ENCODE measurements at places on chromosomes 2 and 18. TPM values are rescaled to one million over a fixed set of nuclear protein-coding genes. Genes with fewer than 3 reads are reported as not detected.

- no peak for DNase-seq
- H3K4me1 ChIP-seq = no peaks in the 10 kb centered on the region
- H3K36me3 ChIP-seq = peaks cover 10% of the 10 kb centered on the region
- no peak overlapping the region for H3K27ac ChIP-seq
Measured at GRCh38 chr2:69505710-69506109, 68.5 kb upstream of the NFU1 start.

GRCh38 chr18:59311631-59312030 is 6.8 kb downstream of the CPLX4 start:
- no peaks in the 10 kb centered on the region for H3K4me1 ChIP-seq
- no peak overlapping the region for H3K27ac ChIP-seq
- H3K4me3 ChIP-seq = no peak overlapping the region
- H3K27me3 ChIP-seq = no peaks in the 10 kb centered on the region
- H3K36me3 ChIP-seq = no peaks in the 10 kb centered on the region

DNA sequence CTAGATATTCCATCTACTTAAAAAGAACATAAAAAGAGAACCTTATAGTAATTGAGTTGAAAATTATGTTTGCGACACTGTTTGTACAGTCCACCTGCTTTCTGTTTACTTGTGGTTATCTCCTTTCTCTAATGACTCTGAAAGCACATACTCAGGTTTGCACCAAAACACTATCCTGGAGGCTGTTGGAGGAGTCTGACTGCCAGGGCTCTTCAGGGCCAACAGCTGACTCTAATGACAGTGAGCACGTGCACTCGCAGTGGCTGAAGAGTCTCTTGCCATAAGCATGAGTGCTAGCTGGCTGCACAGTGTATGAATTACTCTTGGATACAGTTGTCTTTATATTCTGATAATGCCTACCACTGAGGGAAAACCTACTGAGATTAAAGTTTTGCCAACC is 16.7 kb upstream of the GLS start:
- H3K27ac ChIP-seq = peak overlapping the region; percentile 22
- no peak overlapping the region for H3K4me3 ChIP-seq
- no peaks in the 10 kb centered on the region for H3K36me3 ChIP-seq
- H3K4me1 ChIP-seq = peaks cover 12% of the 10 kb centered on the region

The DOK6 gene
- 6.3 TPM for total RNA-seq

GRCh38 chr18:8493141-8493540 is 116.1 kb upstream of the RAB12 start:
- no peaks in the 10 kb centered on the region for H3K27me3 ChIP-seq
- H3K4me1 ChIP-seq = no peaks in the 10 kb centered on the region

DNA sequence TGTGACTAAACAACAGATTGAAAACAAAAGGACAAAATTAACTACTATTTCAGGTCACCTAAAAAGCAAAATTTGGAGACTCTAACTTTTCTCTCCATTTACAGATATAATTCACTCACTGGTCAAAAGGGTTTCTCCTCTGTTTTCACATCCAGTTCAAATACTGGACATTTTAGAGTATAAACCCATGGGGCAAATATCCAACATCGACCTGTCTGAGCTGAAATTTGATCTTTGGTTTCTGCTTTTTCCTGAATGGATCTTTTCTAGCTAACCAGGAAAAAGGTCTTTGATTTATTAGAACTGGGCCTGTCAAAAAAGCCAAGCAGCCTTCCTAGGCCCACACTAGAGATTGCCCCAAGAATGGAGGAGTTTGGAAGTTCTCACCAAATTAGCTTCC is 69.3 kb upstream of the SATB2 start:
- H3K27ac ChIP-seq = no peak overlapping the region
- H3K4me3 ChIP-seq = no peak overlapping the region
- H3K4me1 ChIP-seq = no peaks in the 10 kb centered on the region
- no peaks in the 10 kb centered on the region for H3K36me3 ChIP-seq
- H3K27me3 ChIP-seq = peaks cover 1% of the 10 kb centered on the region

GRCh38 chr2:240348522-240348921 is 86.9 kb upstream of the GPC1 start:
- no peak overlapping the region for H3K4me3 ChIP-seq
- no peaks in the 10 kb centered on the region for H3K36me3 ChIP-seq
- H3K27ac ChIP-seq = no peak overlapping the region
- no peaks in the 10 kb centered on the region for H3K4me1 ChIP-seq
- H3K27me3 ChIP-seq = no peaks in the 10 kb centered on the region
- DNase-seq = no peak

DNA sequence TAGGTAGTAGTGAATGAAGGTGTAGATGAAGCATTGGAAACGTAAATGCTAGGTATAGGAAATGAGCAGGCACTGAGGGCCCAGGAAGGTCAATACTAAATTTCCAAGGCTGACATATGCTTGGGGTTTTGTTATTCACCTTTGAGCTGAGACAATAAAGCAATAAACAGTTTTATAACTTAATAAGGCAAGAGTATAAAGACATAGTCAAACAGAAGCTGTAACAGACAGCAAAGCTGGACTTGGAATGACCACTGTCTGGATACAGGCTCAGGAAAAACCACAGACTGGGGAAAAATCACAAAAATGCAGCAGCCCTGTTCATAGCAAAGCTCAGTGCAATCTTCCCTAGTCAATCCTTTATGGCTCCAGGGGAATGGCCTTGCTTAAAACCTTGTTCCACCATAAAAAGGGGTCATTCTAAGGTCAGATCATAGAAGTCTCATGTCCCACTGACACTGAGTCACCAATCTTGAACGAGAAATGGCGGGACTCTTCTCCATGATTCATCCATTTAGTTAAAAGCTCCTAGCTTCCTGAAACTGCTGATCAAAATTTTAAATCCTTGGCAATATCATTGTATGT is 493.3 kb downstream of the CMPK2 start:
- H3K27ac ChIP-seq = no peak overlapping the region
- no peaks in the 10 kb centered on the region for H3K27me3 ChIP-seq
- no peak overlapping the region for H3K4me3 ChIP-seq
- no peak for DNase-seq
- H3K36me3 ChIP-seq = no peaks in the 10 kb centered on the region

The C2orf72 gene
- 0.15 TPM for total RNA-seq

- no peaks in the 10 kb centered on the region for H3K36me3 ChIP-seq
- DNase-seq = no peak
- no peaks in the 10 kb centered on the region for H3K4me1 ChIP-seq
- H3K27ac ChIP-seq = no peak overlapping the region
- no peak overlapping the region for H3K4me3 ChIP-seq
Measured at GRCh38 chr2:44533508-44533907, 171.8 kb downstream of the CAMKMT start.

GRCh38 chr2:182436252-182436651 is 9.4 kb upstream of the PDE1A start:
- H3K27ac ChIP-seq = no peak overlapping the region
- H3K36me3 ChIP-seq = no peaks in the 10 kb centered on the region
- DNase-seq = no peak
- H3K4me1 ChIP-seq = no peaks in the 10 kb centered on the region

DNA sequence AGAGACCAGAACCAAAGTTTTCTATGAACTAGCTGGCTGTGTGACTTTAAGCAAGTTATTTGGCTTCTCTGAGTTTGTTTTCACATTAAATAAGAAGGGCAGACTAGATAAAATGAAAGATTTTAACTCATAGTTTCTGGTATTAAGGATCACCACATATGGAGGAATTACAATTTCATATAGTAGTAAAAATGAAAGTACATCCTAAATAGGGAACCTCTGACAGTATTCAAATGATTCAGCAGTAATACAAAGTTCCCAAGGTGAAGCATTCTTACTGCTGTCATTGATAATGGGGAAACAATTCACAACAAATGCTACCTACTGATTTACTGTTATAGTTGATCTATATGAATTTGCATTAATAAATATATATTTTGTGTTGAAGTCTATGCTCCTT is 170.3 kb upstream of the VRK2 start:
- no peak for DNase-seq
- H3K36me3 ChIP-seq = no peaks in the 10 kb centered on the region
- no peak overlapping the region for H3K4me3 ChIP-seq
- H3K4me1 ChIP-seq = no peaks in the 10 kb centered on the region
- H3K27ac ChIP-seq = no peak overlapping the region

DNA sequence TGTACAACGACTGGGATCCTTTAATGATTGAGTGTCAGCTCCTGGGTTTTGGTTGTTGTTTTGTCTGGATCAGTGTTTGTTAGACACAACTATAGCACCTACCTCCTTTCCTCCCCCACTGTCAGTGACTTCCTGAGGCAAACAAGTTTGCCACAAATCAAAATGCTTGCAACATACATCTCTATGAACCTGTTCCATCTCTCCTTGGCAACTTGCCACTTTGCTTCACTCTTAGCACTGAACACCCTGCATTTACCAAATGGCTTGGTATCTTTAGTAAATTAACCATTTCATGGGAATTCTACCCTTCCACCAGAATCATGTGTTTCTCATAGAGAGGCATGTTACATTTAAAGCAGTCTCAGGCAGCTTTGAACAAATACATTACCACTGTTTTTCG is 301.1 kb upstream of the TANK start:
- H3K27ac ChIP-seq = no peak overlapping the region
- H3K27me3 ChIP-seq = no peaks in the 10 kb centered on the region
- H3K4me3 ChIP-seq = no peak overlapping the region
- H3K4me1 ChIP-seq = no peaks in the 10 kb centered on the region
- no peaks in the 10 kb centered on the region for H3K36me3 ChIP-seq

- no peaks in the 10 kb centered on the region for H3K36me3 ChIP-seq
- H3K4me3 ChIP-seq = no peak overlapping the region
- H3K27ac ChIP-seq = no peak overlapping the region
Measured at GRCh38 chr2:235026649-235027557, 75.1 kb downstream of the SH3BP4 start.

- no peak for DNase-seq
- H3K27me3 ChIP-seq = no peaks in the 10 kb centered on the region
- no peaks in the 10 kb centered on the region for H3K36me3 ChIP-seq
- no peaks in the 10 kb centered on the region for H3K4me1 ChIP-seq
- no peak overlapping the region for H3K4me3 ChIP-seq
- no peak overlapping the region for H3K27ac ChIP-seq
Measured at GRCh38 chr2:46519265-46519664, 39.9 kb downstream of the TMEM247 start.

The VWC2L gene
- not detected for total RNA-seq

DNA sequence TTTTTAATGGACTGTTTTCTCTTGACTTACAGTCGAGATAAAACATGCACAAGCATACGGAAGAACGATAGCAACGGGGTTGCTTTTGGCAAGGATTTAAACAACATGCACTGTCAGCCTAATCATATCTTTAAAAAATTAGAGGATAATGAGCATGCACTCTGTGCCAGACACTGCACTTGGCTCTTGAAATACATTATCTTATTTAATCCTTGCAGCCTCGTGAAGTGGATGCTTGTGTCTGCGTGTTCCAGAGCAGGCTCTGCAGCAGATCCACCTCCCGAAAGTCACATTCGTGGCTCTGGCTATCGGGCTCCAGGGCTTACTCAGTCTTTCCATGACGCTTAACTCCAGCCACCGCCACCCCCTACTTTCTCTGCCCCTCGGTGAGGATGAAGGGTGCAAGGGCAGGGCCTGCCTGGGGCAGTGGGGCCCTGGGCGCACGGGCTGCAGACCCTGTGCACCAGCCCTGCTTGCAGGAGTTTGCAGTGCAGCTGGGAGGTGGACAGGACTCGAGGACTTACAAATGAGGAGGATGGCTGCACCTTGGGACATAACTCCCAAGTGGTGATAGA is 61.7 kb downstream of the ACKR3 start:
- no peaks in the 10 kb centered on the region for H3K36me3 ChIP-seq
- H3K4me1 ChIP-seq = no peaks in the 10 kb centered on the region
- peak; percentile 76 for DNase-seq
- no peak overlapping the region for H3K4me3 ChIP-seq
- H3K27ac ChIP-seq = no peak overlapping the region

- H3K4me1 ChIP-seq = no peaks in the 10 kb centered on the region
- H3K27ac ChIP-seq = no peak overlapping the region
- H3K27me3 ChIP-seq = no peaks in the 10 kb centered on the region
- H3K36me3 ChIP-seq = no peaks in the 10 kb centered on the region
Measured at GRCh38 chr2:238277695-238278094, 10.7 kb downstream of the PER2 start.

DNA sequence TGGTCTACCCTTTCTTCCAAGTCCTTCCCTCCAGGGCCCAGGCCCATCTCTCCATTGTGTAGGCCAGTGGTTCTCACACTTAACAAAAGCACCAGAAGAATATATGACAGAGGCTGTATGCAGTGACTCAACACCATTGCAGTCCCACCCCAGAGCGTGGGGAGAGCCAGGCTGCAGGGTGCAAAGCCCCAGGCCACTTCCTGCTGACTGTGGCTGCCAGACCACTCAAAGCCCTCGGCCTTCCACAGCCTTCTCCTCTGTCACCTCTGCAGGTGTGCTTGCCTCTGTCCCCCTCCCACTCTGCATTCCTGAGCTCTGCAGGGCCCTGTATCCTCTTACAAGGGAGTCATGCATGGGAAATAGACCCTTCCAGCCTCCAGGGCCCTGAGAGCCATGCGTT is 40.4 kb upstream of the ARHGEF4 start:
- H3K36me3 ChIP-seq = no peaks in the 10 kb centered on the region
- no peaks in the 10 kb centered on the region for H3K4me1 ChIP-seq
- H3K4me3 ChIP-seq = no peak overlapping the region
- H3K27ac ChIP-seq = no peak overlapping the region

The NTSR2 gene
- total RNA-seq = not detected

The FSHR gene
- total RNA-seq = not detected

DNA sequence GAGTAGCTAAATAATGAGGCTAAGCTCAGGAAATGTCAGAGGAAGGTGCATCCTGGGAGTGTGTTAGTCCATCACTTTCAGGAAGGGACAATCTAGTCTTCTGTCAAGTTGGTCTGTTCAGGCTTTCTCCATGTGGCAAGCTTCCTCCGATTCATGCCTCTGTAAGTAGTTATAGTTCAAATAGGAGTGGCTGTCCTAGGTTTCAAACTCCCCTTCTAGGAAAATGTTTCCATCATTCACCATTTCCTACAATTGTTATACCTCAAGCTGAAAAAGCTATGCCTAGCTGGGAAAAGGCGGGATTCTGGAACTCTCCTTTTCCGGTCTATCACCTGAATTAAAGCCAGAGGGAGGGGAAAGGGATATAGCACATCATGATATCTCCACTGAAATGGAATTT is 287.7 kb upstream of the ZSWIM2 start:
- DNase-seq = no peak
- H3K36me3 ChIP-seq = no peaks in the 10 kb centered on the region
- H3K4me3 ChIP-seq = no peak overlapping the region
- no peaks in the 10 kb centered on the region for H3K27me3 ChIP-seq

- H3K4me1 ChIP-seq = no peaks in the 10 kb centered on the region
- no peak overlapping the region for H3K4me3 ChIP-seq
- no peak for DNase-seq
Measured at GRCh38 chr2:43412114-43412753, 183.6 kb downstream of the THADA start.

GRCh38 chr2:83757329-83757728 is 701.8 kb downstream of the SUCLG1 start:
- H3K36me3 ChIP-seq = no peaks in the 10 kb centered on the region
- no peaks in the 10 kb centered on the region for H3K4me1 ChIP-seq
- H3K4me3 ChIP-seq = no peak overlapping the region
- H3K27me3 ChIP-seq = no peaks in the 10 kb centered on the region
- no peak overlapping the region for H3K27ac ChIP-seq

DNA sequence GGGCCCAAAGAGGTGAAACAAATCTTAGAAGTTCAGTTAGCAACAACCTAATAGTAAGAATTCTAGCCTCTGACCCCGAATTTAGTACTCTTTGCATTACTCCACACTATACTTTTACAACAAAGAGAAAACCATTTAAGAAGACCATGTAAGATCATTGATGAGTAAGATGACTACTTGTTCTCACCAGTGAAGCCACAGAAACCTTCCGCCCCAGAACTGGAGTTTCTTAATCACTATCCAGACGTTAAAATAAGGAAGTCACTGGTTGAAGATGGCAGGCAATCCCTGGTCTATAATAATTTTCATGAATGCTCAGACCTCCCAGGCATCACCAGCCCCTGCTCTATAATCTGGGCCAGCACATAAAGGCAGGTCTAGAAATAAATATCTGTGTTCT is 95.0 kb downstream of the TMEM163 start:
- no peaks in the 10 kb centered on the region for H3K36me3 ChIP-seq
- H3K4me3 ChIP-seq = no peak overlapping the region
- no peaks in the 10 kb centered on the region for H3K4me1 ChIP-seq
- H3K27ac ChIP-seq = no peak overlapping the region
- H3K27me3 ChIP-seq = no peaks in the 10 kb centered on the region
